AG04450 (cell line): ENCODE measurements at places on chromosomes 1 and 21.

DNA sequence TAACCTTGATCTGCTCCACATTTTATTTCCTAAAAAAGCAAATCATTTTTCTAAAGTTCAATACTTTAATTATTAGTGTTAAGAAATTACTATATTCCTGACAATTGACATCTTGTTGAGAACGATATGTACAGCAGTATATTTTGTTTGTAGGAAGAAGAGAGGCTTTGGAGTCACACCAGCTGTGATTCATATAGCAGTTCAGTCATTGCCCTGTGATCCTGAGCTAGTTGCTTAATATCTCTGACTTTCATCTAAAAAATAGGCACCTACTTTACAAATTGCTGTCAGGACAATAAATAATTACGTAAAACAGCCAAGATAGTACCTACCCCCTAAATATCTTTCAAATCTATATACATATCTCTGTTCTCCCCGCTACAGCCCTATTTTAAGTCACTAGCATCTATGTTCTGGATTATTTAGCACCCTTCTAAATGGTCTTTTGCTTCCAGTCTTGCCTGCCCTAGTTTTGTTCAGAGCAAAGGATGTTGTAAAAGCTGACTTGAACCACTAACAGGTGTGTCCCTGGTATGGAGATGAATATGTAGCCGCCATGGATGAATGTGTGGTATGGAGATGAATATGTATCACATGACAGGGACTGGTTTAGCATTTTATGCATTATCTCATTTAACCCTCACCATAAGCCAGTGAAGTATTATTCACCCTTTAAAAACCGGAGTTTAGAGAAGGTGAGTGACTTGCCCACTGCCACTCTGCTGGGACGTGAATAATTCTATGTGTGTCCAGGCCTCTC lies 42.2 kb downstream of the RNF220 start:
- DNase-seq = no peak

DNA sequence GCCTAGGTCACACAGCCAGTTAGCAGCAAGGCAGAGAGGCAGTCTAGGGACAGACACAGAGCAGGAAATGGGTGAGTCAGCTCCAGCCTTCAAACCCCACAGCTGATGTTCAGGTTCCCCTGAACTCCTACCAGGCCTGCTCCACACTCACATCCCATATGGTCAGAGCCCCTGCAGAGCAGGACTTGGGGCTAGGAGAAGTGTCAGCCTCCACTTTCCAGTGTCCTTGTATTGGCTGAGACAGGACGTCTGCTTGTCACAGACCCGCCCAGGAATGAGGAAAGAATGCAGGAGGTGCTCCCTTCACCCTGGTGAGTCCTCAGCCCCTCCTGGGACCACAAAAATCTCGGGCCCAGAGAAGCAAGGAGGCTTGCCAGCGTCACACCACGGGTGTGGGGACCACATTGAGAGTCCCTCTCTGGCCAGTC lies 92.5 kb downstream of the LACTBL1 start:
- DNase-seq = no peak

DNA sequence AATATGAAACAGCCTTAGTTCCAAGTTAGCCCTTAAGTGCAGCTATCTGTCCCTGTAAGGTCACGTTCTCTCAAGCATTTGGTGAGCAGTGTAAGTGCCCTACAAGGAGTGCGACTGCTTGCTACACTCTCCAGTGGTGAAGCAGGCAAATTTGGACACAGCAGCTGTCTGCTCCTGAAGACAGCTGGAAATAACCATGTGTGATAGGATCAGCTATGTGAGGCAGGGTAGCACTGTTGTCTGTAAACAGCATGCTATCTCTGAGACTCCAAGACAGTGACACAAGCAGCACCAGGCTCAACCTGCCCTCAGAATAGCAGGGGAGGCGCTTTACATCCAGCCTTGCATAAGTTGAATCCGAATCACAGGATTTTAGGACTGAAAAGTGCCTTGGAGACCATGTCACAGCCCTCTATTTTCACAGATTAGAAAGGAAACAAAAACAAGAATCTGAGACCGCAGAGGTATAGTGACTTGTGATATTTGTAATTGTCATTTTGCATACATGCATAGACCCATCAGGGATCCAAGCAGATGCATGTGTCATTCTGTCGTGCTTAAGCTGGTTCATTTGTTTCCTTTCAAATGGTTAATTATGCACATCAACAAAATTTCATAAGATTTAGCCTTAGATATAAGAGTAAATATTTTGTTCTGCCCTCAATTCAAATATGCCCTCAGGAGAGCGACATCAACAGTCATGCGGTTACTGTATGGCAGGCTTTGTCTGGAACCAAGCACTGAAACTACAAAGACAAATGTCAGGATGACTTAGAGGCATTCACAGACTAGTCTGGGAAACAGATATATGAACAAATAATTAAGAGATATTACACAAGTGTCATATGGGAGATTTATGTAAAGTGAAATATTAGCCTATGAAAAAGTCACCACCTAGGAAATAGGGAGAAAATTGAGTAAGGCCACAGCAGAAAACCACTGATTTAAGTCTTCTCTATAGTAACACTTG lies 134.9 kb upstream of the NRIP1 start:
- no peak for DNase-seq

DNA sequence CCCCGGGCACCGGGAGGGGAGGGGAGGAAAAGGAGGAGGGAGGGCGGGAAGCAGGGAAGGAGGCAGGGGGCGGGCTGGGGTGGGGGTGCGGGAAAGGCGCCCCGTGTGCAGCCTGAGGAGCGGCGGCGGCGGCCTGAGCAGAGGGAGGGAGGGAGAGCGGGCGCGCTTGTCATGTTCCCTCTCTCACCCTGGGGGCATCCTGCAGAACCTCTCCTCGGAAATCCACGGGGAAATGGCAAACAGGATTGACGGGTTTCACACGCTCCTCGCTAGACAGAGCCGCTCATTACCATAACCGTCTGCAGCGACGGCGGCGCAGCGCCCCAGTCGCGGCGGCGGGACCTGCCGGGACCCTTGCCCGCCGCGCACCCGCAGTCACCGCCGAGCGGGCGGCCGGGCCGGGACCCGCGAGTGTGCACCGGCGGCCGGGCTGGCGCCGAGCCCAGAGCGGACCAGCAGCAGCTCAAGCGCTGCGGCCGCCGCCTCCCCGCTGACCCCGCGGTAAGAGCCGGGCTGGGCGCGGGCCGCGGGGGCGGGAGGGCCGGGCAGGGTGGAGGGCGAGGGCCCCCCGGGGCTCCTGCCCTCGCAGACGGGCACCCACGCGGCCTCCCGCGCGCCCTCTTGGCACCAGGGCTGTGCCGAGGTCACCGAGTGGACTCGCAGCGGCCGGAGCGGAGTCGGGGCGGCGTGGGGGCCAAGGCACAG lies at the start of gene SERTAD4:
Gene SERTAD4, plus strand, starts transcription at position 286 of the 705 bp plus-strand sequence. CDS start 5,165 bp downstream, outside the sequence.
- no peak for DNase-seq

GRCh38 chr1:227260433-227260832 lies 57.9 kb downstream of the CDC42BPA start:
- no peak for DNase-seq

DNA sequence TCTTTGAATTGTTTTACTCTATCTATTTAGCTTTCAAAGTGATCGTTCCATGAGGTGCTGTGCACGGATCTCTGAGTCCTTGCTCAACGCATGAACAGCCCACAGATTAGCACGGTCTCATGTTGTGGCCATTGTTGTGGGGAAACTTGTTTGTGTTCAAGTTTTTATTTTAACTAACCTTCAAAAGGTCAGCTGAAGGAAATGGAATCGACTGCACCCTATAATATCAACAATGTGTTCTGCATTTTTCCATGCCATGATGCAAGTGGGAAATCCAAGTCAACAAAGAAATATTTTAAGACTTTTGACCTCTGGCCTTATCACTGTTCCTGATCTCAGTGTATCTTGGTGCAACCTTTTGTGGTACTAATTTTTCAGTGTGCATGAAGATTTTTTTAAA lies 6.1 kb downstream of the SH2D1B start:
- DNase-seq = no peak

DNA sequence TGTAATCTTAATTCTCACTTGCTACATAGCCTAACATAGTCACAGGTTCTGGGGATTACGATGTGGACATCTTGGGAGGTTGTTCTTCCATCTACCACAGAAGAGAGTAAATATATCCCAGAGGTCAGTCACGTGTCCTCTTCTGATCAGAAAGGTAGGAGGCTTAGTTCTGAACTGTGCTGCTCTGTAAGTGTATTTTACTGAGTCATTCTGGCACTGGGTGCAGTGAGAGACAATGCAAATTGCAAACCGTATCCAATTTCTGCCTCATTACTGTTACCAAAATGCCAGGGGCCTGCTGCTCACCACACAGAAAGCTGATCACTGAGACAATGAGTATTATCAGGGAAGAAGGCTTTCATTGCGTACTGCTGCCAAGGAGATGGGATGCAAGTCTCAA lies 104.0 kb downstream of the GABPA start:
- DNase-seq = no peak

DNA sequence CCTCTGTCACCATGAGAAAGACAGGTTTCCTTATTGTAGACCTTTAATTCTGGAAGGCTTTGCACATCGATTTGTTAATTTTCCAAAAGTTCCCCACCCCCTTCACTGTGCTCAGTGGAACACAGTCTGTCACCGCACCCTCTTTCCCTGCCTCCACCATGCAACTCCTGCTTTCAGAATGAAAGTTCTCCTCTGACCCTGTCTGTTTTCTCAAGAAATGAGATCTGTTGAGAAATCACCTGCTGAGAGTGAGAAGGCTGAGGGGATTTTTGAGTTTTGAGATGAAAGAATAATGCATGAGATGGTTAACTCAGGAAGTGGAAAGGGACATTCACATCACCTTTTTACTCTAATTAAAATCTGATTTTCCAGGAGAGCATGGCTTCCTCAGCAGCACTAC lies 99.6 kb downstream of the CYYR1 start:
- no peak for DNase-seq

- no peak for DNase-seq
Measured at GRCh38 chr1:163170975-163171676, 31.6 kb downstream of the RGS5 start.

- no peak for DNase-seq
Measured at GRCh38 chr1:11728126-11728806, 7.7 kb upstream of the AGTRAP start.

DNA sequence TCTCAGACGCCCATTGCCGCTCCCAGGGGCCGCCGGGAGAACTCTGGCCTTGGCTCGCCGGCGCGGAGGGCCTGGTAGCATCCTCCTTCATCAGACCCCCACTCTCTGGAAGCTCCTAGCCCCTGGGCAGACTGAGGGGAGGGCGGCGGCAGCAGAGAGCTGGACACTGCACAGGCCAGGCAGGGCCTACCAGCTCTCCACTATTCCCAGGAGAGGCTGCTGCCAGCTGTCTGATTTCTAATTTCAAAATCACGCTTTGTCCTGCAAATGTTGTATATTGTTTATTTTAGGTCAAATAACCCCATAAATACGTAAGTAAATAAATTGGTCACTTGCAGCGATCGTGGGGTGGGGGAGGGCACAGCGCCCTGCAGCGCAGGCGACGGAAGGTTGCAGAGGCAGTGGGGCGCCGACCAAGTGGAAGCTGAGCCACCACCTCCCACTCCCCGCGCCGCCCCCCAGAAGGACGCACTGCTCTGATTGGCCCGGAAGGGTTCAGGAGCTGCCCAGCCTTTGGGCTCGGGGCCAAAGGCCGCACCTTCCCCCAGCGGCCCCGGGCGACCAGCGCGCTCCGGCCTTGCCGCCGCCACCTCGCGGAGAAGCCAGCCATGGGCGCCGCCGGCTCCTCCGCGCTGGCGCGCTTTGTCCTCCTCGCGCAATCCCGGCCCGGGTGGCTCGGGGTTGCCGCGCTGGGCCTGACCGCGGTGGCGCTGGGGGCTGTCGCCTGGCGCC lies at the start of gene MTARC1:
Gene MTARC1, plus strand, starts transcription at position 577 of the 732 bp plus-strand sequence. Its CDS starts 32 bp downstream, at position 609.
- no peak for DNase-seq

DNA sequence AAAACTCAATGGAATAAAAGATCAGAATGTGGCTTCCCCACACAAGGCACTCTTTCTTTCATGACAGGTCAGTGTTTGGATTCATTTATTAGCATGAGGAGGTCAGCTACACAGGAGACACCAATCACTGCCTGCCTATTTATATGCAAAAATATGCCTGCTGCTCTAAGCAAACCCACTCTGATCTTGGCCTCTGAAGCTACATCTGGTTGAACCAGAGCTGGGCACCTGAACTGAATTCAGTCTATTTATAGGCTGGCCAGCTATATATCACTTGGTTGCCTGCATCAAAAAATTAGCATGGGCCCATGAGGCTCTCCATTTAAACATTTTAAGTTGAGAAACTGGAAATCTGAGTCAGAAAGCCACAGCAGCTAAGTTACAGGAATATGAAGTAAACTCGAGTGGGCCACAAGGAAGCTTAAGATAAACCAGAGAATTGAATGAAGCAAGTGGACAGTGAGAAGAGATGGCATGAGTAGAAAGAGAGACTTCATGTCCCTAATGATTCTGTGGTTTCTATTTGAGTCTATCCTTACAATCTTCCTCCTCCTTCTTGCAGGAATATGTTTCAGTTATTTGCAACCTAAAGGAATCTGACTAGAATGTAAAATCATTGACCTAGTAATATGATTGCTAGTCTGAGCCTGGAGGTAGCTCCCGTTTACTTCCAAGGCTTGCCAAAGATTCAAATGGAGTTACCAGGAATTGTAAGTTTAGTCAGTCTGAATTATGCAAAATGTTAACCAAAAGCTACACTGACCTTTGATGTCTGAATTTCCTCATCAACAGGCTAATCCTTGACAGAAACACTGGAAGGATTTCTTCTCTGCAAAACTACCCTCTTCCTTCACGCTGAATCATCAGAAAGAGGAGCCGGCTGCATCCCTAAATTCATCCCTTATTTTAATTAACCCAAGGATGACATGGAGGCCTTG lies 17.7 kb downstream of the DDAH1 start:
- no peak for DNase-seq

DNA sequence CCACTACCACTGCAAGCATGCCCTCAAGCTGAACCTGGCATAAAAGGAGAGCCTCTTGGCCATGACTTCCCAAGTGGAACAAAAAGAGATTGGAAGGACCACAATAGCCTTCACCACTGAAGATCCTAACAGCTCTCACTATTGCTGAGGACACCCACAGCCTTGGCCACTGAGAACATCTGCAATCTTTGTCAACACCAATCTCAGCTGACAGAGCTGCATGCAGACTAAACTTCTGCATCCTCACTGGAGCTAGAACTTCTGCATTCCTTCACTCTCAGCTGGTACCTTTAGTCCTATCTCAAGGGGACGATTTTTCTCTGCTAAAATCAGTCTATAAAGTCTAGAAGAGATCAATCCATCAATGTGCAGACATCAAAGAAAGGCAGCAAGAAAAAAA lies 8.3 kb upstream of the FCRL2 start:
- no peak for DNase-seq
